Stomach (tissue), 19 donors: ENCODE measurements at places on chromosomes 11 and 22. TPM values are rescaled to one million over a fixed set of nuclear protein-coding genes. Genes with fewer than 3 reads are reported as not detected.

- no peak for DNase-seq
Observed at GRCh38 chr11:126978165-126978564, 22.4 kb downstream of the KIRREL3 start.

RCOR2 gene
- not detected for total RNA-seq

DNA sequence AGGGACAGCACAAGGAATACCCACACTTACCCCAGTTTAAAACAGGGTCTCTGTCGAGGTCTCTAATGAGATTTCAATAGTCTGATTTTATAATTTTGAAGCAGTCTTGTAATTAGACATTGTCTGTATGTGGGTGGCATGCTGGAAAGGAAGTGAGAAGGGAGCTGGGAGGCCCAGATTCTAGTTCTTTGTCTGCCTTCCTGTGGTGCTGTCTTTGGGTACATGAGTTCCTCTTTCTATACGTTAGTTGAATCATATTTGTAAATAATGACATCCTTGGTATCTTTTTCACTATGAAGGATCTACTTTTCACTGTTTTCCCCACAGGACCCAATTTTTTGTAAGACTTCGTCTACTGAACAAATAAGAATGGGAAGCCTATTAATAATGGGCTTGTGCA is 42.0 kb upstream of the TENM4 start:
- no peak for DNase-seq

SNX32 gene
- 0.29 TPM for total RNA-seq

GLYAT gene
- not detected for total RNA-seq
